Activated CD8-positive, alpha-beta T cell treated with anti-CD3 and anti-CD28 coated beads, Interleukin-2, amount 10 ng/mL, durations not matched to agents 7 days and 5 days (primary cell): ENCODE measurements at places on chromosomes 5 and 9.

- DNase-seq: no peak
These were observed 2.2 kb downstream of the NAA35 start for GRCh38 chr9:85942913-85943709.

DNA sequence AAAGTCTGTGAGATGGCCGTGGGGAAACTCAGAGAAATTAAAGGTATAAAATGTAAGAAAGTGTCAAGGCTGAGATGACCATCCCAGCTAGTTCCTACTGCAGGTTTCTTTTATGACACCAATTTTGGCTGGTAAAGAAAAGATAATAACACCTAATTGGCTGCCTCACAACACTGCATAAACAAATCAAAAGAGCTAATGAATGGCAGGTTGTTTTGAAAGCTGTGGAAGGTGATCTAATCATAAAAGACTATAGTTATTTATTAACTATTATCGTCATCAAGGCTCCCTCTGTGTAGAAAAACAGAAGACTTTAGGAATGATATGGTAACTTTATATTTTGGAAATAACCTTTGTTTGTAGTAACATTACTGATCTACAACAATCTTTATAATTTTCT is 3.5 kb upstream of the SPINK5 start:
- DNase-seq: no peak

GRCh38 chr9:32706725-32707100 is 71.2 kb upstream of the TAF1L start:
- DNase-seq: no peak

DNA sequence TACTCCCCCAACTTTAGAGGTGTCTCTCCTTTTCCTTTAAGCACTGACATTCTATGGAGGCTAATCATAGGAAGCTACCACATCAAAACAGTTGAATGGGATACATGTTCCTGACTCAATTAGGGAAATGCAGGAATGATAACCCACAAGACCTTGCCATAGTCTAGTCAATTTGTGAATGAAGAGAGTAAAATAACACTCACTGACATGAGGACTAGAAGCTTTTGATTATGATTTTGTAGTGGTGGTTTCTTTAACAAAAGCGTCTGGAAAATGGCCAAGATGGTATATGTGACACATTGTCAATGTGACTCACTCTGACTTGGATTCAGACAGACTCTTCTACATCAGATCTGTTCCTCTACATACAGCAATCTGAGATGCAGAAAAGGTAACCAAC is 13.7 kb upstream of the PRELID2 start:
- no peak for DNase-seq

DNA sequence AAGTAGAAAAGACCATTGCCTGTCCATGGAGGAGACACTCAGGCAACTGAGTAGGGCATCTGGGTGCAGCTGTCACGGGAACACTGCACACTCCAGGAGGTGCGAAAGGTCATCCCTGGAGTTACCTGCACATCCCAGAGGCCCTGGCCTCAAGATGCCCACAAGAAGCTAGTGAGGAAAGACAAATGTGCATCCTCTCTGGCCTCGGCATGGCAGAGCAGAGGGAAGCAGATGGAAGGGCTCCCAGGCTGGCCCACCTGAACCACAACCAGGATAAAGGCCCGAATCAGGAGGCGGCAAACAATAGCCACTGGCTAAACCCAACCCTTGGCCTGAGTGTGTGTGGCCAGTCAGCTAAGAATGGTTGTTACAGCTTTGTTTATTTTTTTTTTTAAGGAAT is 231.7 kb downstream of the SYK start:
- DNase-seq: no peak

- DNase-seq: no peak
These were observed 23.8 kb downstream of the SVEP1 start for GRCh38 chr9:110555551-110556331.

DNA sequence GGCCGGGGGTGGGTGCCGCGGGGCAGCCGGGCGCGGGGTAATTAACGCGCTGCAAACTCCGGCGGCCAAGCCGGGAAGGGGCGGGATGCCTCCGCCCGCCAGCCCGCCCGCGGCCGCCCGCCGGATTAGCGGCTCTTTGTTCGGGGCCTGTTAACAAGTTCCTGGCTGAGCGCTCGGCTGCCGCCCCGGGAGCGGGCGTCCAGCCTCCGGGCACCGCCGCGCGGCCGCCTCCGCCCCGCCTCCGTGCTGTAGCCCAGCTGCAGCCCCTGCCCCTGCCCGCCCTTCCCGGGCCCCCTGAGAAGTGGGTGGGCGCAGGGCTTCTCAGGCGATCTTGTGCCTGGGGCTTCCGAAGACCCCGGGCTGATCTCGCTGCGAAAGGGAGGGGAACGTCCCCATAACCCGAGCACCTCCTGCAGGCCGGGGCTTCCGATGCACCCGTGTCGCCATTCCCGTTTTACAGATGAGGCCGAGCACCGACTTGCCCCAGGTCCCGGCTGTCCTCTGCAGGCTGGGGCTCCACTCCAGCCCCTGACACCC is 7.5 kb downstream of the UNC5A start:
- peak; percentile 33 for DNase-seq

GRCh38 chr5:14587150-14587549 is 5.6 kb downstream of the OTULINL start:
- no peak for DNase-seq

DNA sequence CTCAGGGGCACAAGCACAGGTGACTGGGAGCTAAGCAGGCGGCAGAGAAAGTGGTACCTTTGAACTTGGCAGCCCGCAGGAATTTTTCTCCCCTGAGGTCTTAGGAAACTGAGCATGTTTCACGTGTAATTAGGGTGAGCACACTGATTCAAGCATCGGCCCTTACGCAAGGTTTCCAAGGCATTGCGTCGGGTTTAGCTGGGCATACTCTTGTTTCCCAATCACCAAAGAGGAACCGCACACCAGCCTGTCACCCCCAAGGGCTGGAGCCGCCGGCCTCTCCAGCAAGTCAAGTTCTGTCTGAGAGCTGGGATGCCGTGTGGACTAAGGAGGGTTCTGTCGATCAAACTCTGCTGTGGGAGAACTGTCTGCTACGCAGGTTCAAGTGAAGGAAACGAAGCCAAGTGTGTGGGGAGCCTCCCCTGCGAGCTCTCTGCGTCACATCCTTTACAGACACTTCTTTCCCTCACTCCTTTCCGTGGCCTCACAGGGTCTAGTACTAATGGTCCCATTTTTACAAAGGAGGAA is 53.0 kb downstream of the ERGIC1 start:
- DNase-seq: no peak

DNA sequence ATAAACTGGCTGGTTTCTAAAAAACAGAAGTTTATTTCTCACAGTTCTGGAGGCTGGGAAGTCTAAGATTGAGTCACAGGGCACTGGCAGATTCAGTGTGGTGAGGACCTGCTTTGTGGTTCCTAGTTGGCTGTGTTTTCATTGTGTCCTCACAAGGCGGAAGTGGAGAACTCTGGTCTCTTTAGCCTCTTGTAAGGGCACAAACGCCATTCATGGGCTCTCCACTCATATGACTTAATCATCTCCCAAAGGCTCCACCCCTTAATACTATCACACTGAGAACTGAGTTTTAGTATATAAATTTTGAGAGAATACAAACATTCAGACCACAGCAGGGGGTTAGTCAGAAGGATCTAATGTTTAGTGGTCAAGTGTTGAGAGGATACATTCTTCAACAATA is 208.2 kb downstream of the SEC61B start:
- DNase-seq: no peak

DNA sequence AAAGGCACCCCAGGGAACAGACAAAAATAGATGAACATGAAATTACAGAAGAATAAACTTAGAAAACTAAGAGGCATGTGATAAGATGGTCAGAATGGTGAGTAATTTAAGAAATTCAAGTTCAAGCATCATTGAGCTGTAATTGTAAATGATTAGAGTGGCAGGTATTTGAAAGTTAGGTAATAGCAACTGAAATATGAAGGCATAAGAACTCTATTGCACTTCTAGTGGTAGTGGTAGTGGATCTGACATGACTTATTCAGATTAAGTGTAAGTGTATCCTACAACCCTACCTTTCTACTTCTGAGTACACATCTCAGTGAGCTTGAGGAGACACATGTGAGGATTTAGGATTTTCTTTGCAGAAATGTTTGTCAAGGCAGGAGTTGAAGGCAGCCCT is 192.9 kb upstream of the RIOK2 start:
- no peak for DNase-seq

- DNase-seq: no peak
These were observed 31.1 kb downstream of the SSBP2 start for GRCh38 chr5:81719743-81720345.

- DNase-seq: no peak
These were observed 402.4 kb upstream of the PTGER4 start for GRCh38 chr5:40277161-40277906.

- DNase-seq: no peak
These were observed 37.2 kb downstream of the RCL1 start for GRCh38 chr9:4829969-4830368.

DNA sequence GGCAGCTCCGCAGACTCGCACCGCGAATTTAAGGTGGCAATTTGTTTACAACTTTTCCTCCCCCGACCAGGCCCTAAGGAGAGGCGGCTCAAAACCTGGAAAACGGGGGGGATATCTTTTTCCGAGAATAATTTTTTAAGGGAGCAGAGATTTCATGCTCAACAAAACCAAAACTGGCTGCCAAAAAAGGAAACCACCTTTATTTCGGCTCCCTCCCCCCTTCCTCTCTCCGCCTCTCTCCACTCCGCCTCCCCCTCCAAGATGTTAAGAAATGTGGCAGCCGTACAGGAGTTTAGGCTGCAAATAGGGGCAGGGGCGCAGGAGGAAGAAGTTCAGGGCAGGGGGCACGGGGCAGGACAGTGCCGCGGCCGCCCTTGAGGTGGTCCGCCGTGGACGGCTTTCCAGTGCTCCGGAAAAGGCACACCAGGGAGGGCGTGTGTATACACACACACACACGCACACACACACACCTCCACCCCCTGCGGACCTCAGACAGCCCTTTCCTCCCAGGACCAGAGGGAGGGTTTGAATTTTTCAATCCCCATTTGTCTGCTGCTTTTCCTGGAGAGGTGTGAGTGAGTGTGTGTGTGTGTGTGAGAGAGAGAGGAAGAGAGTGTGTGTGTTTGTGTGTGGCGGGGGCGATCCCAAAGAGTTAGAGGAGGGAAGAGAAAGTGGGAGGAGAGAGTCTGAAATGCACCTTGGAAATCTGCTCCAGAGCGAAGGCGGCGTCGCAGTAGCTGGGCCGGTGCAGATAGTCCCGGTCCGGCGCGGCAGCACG is 9.1 kb downstream of the PTCH1 start:
- peak; percentile 57 for DNase-seq
